ENCODE measurements at places on chromosomes 13 and 19.

GRCh38 chr13:98652721-98653462, 76.0 kb upstream of the STK24 start:
- DNase-seq: no peak

- no peak for DNase-seq
Observed at GRCh38 chr19:46610851-46611770, 10.0 kb downstream of the CALM3 start.

DNA sequence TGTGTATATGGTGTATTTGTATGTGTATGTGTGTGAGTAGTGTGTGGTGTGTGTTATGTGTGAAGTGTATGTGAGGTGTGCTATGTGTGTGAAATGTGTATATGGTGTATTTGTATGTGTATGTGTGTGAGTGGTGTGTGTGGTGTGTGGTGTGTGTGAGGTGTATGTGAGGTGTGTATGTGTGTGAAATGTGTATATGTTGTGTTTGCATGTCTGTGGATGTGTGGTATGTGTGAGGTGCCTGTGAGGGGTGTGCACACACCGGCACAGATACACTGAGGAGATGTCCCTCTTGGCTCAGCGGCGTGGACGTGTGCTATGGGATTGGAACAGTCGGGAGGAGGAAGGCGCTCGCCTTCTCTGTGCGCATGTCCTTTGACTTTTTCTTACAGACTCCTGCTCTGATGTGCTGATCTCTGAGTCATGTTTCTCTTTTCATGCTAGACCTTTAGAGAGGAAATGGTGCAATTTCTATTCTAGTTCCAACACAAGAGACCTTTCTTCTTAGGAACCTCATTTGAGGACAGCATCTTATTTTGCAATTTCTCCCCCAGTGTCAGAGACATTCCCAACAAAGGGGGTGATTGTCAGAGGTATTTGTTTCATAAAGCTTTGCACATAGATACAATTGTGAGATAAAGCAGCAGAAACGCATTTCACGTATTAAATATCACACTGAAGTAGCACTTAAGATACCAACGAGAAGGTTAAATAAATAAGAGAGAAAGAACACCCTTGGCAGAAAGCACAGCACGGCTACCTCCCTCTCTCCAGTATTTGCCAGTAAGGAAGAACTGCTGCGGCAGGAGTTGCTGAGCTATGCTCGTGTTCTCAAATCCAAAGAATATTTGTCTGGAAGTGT, 11.3 kb upstream of the TNFRSF19 start:
- DNase-seq: no peak

GRCh38 chr19:12913851-12914690, 5.0 kb downstream of the SYCE2 start:
- no peak for DNase-seq

GRCh38 chr19:53507523-53508442, 30.2 kb upstream of the ZNF331 start:
- DNase-seq: no peak

DNA sequence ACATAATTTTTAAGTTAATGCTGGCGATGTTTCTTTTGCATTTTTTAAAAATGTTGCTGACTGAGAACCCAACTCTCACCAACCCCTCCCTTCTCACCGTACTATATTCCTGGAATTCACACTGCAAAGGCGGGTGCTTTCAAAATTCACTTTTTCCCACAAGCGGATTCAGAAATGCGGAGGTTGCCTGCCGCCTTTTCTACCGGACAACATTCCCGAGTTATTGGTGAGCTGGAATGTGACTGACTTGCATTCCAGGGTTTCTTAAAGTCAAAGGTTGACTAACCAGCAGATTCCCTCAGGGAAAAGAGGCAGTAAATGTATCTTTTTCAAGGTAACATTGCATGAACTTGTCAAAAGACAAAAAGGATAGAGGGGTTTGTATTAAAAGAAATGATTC, 113.3 kb downstream of the RAB20 start:
- DNase-seq: no peak

DNA sequence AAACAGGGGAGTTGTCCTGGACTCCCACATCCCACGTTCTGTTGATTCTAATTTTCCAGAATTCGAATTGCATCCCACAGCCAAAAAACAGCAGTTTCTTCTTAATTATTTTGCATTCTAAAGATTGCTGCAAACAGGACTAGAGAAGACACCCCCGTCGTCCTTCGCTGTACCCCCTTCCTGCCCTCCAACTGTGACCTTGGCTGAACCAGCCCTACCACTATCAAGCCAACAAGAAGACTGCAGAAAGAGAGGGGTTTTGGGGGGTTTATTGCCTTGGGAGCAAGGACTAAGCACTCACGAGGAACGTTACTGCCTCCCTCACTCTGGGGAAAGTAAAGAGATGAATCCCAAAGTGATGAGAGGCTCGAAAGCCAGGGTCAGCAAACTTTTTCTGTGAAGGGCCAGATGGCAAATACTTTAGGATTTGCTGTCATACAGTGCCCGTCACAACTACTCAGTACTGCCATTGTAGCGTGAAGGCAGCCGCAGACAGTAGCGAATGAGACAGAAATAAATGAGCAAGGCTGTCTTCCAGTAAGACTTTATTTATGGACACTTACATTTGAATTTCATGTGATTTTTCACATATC, 32.5 kb upstream of the KATNAL1 start:
- DNase-seq: no peak

DNA sequence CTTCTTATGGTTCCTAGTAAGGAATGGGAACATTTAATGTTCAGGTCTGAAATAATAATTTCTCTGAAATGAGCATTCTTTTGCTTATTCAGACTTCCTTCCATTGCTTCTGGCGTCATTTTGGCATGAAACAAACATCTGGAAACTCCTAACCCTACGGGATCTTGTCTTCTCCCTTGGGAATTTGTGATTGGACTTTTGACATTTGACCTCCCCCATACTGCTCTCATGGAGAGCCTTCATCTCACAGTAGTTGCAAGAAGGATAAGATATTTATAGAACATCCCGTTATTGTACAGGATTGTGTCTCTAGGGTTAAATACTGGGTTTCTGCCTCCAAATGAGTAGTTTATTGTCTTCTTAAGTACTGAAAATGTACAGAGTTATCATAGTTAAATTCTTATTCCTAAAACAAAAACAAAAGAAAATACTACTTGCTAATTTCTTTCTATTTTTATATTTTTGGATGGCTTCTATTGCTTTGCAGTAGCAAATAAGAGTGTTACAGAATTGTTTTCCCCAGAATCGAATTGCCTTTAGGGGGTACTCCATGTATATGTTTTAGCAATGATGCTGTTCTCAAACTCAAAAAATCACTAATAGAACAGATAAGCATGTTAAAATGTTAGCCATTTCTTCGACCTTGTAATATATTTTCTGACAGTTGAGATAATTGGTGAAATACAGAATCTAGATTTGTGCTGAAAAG, 366.8 kb downstream of the DLEU7 start:
- no peak for DNase-seq

DNA sequence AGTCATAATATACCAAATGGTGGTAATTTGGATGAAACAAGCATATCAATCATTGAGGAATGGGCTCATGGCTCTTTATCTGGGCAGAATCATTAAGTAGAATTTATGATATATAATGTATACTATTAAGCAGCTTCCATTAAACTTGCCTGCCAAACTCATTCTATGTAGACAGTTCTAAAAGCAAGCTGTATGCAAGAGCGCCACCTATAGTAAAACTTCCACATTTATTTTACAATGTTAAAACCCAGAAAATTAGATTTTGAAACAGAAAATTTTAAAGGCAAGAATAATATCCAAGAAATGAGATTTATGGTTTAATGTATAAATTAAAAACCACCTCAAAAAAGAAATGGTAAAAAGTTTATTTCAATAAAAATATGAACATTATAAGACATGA, 161.5 kb downstream of the MZT1 start:
- DNase-seq: no peak

- DNase-seq: no peak
Observed at GRCh38 chr13:77502104-77502720, 33.3 kb upstream of the SCEL start.

DNA sequence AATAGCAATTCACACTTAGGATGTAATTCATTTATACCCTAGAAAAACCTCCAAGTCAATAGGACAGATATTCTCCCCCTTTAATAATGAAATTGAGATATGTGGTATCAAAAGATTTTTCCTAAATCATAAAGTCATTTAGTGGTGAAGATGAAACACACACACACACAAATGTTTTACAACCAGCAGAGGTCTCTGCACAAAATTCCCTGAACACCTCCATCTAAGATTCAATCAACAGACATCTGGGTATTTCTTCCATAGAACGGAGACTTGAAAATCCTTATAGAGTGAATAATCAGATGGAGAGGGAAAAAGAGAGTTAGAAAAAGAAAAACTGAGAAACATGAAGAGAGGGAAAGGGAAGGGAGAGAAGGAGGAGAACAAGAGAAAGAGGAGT, 52.8 kb downstream of the MYCBP2 start:
- DNase-seq: no peak

DNA sequence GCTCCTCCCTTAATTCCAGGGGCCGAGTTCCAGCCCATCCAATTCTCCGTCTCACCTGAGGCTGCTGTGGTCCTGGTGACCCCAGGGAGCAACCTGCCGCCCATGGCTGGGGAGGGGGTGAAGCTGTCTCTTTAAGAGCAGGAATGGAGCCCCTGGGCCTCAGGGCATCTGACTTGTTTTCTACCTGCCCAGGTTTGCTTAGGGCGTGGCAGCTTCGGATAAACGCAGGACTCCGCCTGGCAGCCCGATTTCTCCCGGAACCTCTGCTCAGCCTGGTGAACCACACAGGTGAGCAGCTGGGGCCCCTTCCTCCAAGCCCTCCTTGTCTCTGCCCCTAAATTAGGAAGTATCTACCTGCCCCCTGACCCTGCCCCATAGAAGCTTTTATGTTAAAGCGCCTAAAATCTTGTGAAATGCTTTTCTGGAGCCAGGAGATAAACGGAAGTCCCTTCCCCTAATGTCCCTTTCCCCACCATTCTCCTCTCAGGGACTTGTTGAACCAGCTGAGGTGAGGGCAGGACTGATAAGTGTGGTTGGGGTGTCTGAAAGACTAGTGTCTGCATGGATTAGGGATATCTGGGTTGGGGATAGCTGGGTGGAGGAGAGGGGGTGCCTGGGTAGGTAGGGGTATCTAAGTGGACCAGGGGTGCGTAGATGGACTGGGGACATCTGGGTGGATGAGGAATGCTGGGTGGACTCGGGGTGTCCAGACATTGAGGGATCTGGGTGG, 614 bp downstream of the FXYD3 start:
- no peak for DNase-seq

GRCh38 chr13:50080203-50080910, 65.1 kb downstream of the KCNRG start:
- DNase-seq: no peak

DNA sequence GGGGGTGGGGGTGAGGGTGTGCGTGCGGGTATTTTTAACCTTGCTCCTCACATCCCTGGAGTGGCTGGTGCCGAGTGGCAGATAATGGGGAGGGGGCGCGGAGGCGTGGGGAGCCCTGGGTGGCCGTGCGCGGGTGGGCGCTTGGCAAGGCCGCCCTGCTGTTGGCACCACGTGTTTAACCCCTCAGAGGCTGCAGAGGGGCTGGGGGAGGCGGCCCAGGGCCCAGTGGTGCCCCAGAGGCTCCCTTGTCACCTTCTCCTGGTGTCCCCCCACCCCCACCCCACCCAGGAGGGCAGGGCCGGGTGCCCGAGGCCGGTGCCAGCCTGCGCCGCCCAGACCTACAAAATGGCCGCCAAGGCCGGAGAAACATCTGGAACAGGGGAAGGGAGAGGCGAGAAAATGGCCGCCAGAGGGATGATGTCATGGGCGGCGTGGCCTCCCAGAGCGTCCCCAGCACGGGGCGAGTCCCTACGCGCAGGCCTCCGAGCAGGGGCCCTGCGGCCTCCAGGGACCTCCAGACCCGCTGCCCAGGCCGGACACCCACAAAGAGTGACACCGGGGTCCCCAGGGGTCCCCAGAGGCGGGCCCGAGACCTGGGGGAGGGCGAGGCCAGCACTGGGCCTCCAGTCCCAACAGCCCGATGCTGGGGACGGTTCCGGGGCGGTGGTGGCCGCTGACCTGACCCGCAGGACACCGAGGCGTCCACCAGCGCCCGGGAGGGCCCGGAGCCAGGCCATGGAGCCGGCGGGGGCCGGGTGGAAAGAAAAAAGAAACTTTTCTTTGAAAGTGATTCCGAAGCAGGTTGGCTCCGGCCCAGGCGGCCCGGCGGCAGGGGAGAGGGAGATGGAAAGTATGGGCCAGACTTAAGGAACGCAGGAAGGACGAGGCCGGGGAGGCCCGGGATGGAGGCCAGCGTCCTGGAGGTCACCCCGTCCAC, 38.2 kb downstream of the NFIC start:
- no peak for DNase-seq

- DNase-seq: no peak
Observed at GRCh38 chr19:17077447-17078028, 2.0 kb downstream of the MYO9B start.
